ENCODE measurements at places on chromosomes 1 and 21.

- no peak for DNase-seq
Measured at GRCh38 chr1:201358596-201358995, 18.9 kb downstream of the TNNT2 start.

- DNase-seq, result no peak
Measured at GRCh38 chr1:25003457-25004190, 73.5 kb upstream of the RUNX3 start.

DNA sequence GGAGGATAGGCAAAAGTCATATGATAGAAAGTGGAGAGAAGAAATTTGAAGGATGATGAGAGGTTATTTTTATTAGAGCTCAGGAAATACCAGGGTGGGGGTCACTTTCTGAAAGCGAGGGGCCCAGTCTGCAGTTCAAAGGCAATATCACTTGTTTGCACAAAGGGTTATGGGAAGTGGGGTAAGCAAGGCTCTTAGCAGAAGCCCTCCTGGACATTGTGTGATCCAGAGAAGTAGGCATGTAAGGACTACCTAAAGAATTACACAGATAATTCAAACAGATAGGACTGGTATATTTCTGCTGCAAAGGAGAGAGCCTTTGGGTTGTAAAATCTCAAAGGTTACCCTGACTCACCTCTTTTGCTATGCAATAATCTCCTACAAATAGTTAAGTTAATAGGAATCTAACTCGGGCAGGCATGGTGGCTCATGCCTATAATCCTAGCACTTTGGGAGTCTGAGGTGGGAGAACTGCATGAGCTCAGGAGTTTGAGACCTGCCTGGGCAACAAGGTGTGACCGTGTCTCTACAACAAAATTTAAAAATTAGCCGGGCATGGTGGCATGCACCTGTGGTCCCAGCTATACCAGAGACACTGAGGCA, 25.2 kb upstream of the PRRC2C start:
- DNase-seq, result no peak

DNA sequence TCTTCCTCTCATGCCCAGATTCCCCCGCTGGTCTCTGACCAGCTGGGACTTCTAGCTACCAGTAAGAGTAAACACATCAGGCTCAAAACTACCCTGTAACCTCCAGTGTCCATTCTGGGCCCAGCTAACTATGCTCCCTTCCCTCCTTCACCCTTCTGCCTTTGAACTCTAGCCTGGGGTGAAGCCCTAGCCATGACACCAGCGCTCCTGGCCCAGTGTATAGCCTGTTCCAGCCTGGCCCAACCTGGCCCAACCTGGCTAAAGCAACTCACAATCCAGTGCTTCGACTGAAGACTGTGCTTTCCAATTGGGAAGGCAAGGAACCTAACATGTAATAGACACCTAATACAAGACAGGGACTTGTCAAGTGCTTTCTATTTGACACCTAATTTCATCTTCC, 27.6 kb downstream of the CSMD2 start:
- DNase-seq, result no peak

GRCh38 chr1:154574716-154575115, 7.1 kb downstream of the CHRNB2 start:
- no peak for DNase-seq

GRCh38 chr1:4468804-4469514, 185.4 kb upstream of the AJAP1 start:
- DNase-seq, result no peak

- no peak for DNase-seq
Measured at GRCh38 chr1:150210091-150210490, 25.8 kb downstream of the ANP32E start.

DNA sequence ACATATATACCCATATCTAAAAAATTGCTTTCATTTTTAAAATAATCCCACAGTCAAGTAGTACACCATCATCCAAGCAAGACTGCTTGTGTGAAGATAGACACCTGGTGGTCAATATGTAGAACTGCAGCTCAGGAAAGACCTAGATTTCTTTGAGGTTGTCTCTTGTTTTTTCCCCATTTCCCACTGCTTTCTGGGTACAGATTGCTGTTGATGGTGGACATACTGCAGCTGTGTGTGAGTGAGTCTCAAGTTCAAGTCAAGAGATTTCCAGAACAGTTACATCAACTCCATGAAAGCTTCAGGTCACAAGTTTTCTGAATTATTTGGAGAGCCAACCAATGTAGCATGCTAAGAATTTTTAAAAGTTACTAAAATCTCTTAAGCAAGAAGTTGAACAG, 306.4 kb downstream of the DUSP10 start:
- DNase-seq, result no peak

GRCh38 chr1:107760065-107760464, 204.9 kb downstream of the VAV3 start:
- DNase-seq, result no peak

- no peak for DNase-seq
Measured at GRCh38 chr1:116111524-116112021, 374 bp downstream of the MAB21L3 start.

DNA sequence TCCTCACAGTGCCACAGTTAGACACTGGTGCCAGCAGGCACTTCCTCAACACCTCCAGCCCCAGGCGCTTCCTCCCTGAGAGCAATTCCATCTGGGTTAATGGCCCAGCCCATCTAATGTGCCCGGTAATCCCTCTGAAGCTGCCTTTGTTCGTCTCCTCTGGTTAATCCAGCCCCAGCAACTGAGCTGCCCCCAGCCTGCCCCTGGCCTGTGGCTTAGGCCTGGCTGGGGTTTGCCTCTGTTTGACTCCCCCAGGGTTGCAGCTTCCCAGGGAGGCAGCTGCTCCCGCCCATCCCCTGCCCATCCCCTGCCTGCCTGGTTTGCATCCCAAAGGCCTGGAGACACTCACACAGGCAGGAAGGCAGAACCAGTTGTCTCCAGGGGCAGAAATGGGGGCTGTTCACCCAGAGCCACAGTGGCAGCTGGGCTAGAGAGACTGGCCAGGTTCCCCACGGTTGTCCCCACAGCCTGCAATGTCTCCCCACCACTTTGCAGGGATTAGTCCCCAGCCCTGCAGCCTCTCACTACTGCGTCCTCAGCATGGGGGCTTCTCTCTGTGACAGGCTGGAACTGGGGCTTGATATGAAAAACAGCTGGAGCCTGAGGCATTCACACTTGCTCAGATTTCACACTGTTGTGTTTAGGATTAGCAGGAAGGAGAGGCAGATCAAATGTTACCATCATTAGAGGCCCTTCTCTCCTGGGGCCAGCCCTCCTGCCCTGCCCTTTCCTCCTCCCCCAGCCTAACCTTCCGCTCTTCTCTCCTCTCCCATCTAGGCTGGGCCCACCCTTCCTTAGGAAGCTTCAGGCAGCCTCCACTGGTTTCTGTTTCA, 120.2 kb downstream of the TLR5 start:
- DNase-seq, result no peak

GRCh38 chr1:216807696-216808095, 84.5 kb upstream of the ESRRG start:
- no peak for DNase-seq

GRCh38 chr1:245856944-245857531, 650.0 kb downstream of the SMYD3 start:
- DNase-seq, result no peak

DNA sequence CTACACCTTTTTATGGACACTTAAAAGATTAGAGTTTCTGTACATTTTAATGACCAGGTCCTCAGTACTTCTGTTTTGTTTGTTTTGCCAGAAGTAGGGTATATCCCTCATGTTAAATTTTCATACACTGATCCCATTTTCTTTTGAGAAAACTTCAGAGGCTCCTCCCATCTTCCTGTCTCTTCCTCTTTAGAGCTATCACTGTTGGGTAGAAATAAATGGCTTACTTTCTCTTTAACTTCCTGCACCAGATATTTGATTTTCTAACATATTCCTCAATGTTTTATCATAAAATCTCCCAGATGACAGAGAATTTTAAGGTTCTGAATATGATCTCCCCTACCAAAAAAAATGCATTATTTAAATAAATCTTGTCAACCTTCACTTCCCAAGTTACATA, 23.4 kb downstream of the VAV3 start:
- DNase-seq, result no peak

DNA sequence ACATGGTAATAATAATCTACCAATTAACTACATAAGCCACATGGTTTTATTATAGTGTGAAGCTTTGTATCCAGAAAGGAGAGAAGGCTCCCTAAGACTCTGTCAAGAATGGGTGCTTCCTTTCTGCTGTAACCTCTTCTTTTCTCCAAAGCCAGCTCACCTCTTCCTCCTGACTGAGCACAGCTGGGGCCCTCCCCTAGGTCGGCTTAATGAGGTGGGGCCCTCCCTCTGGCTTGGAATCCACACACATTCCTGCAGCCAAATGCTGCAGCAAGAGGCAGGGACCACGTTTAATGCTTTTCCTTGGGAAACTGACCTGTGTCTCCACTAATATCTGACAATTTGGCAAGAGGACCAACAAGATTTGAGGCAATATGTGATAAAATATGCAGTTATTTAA, 94.8 kb downstream of the DSCAM start:
- no peak for DNase-seq

GRCh38 chr1:17404820-17405219, 32.8 kb downstream of the PADI6 start:
- no peak for DNase-seq

GRCh38 chr1:213014642-213015041, 1.0 kb downstream of the ANGEL2 start:
- DNase-seq, result no peak

DNA sequence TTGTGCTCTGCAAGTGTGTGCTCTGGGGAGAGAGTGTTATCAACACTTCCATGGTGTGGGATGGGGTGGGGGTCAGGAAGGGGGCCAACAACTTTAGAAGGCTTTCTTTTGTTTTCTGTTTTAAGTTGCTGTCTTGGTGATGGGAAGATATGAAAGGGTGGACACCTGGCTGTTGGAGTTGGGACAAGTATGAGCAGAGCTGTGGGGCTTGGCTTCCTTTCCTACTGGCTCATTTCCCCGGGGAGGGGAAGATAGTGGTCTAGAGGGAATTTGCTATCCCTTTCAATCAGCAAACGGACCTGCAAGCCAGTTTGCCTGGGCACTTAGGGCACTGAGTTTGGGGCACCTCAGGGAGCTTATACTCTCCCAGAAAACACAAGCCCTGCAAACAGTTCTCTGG, 19.2 kb downstream of the IER5 start:
- no peak for DNase-seq

- DNase-seq, result no peak
Measured at GRCh38 chr1:204455063-204455830, 39.4 kb downstream of the PIK3C2B start.

GRCh38 chr1:201274616-201275252, 8.6 kb upstream of the PKP1 start:
- DNase-seq, result no peak

GRCh38 chr1:8473891-8474300, 156.0 kb downstream of the SLC45A1 start:
- no peak for DNase-seq

DNA sequence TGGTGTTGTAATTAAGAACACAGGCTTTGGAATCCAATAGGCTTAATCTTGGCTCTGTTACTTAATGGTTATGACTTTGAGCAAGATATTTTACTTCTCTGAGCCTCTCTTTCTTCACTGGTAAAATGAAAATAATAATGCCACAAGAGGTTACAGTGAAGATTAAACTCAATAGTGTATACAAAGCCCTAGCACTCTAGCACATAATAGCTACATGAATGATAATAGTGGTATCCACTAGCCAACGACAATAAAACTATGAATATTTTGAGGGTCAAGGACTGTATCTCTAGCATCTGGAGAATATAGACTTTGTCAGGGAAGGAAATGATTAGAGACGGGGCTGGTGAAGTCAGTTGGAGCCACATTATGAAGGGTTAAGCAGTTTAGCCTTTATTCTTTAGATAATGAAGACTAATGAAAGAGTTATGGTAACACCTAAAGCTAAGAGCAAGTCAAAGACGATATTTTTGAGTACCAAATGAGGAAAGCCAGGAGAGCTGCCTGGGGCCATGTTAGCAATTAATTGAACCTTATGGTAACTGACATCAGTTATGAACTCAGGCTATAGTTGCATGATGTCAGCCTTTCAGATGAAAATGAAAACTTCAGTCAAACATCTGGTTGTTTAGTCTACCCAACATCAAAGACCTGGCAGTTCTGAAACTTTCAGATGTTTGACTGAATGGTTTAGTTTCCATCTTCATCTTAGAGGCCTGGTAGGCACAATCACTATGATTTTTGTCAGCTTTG, 32.8 kb upstream of the RNF11 start:
- no peak for DNase-seq

- no peak for DNase-seq
Measured at GRCh38 chr1:65924471-65924870, 131.8 kb downstream of the PDE4B start.

DNA sequence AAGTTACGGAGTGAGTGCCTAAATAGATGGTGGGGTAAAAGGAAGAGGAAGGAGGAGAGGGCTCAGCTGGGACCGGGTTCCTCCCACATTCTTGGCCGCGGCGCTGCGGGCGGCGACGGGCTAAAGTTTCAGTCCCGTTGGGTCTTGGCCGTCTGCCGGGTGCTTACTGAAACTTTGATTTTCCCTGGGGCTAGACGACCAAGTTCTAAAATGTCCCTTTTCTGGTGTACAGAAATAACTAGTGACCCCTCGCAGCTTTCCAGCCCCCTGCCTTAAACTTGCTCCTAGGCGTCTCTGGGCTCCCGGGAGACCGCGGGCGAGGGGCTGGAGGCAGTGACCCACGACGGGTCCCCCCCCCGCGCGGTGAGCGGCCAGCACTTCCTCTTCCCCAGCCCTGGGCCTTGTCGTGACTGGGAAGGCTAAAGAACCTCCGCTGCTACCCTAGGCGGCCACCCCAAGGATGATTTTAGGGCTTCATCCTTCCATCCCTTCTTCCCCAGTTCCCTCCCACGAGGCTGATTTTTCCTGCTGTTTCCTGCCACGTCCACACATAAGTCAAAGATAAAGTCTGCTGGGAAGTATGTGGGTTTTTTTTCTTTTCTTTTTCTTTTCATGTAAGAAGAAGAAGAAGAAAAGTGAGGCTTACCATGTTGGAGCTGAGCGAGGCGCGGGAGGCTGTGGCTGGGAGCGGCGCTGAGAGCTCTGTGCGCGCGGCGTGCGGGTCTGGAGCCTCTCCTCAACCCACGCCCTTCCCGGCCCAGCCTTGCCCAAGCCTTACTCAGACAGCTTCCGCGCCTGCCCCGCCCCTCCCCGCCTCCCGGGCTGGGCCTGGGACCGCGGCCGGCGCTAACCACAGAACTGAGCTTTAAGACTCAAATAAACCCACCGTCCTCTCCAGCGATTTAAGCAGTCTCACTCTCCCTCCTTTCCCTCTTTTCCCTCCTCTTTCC, at the start of gene S100A11:
Gene S100A11, minus strand, starts transcription at position 738 of the 950 bp plus-strand sequence. Its CDS starts 89 bp downstream, at position 649.
- peak; percentile 75 for DNase-seq

- no peak for DNase-seq
Measured at GRCh38 chr1:29783508-29784275, 547.4 kb downstream of the PTPRU start.

DNA sequence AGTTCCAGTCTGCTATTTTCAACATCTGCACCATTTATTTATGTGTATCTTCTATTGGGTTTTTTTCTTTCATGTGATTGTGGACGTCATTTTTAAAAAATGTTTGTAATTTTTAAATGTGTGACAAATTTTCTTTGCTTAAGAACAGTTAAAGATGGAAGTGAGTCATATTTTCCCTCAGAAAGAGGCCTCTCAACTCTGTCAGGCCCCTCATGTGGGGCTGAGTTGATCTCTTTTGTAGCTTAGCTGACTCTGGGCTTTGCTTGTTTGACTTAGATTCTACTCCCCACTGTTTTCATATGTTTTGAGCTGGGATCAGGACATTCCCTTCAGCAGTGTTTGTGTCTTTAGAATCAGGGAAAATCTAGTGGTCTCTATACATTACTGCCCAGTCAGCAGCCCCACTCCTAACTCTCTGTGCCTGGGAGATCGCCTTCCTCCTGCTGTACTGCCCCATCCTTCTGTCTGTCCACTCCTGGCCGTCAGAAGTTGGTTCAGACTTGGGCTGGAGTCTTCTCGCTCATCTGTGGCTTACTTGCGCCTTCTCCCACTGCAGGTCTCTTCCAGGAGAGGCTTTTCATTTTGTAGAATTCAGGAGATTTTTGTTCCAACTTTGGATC, 137.4 kb downstream of the DYRK1A start:
- DNase-seq, result no peak

All from stimulated activated CD4-positive, alpha-beta T cell treated with anti-CD3 and anti-CD28 coated beads, Interleukin-12 subunit alpha, Interleukin-12 subunit beta, amount 100 ng/mL, for 4 hours (primary cell).